NCI-H1092 treated with DMSO at 0.1 percent for 48 hours (cell line): ENCODE measurements at places on chromosomes 6 and 20.

DNA sequence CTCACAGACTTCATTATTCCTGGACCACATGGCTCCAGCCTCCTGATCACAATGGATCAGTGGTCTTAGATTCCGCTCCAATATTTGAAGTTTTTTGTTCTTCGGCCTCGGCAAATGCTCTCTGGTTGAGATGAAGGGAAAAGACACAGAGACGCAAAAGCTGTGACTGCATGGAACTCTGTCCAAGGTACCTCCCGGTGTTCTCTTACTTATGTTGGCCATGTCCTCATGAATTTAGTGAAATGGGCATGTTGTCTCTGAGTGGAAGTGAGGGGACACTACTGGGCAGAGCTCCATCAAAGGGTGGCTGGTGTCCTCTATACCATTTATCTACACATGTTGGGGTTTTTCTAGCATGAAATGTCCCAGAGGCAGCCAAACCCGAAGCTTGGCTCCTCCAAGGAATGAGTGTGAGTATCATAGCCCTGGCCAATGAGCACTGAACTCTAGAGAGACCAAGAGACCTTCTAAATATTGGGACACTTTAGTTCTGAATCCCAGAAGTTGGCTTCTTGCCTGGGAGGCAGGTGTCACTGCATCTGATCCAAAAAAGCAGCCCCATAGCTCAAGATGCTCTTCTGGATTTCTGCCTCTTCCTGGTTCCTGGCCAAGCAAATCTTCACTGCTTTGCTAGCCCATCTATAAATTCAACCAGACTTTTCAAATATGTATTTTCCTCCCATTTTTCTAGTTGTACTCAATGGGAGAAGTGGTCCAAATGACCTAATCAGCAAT lies 34.1 kb downstream of the HLA-G start:
- no peak for DNase-seq

DNA sequence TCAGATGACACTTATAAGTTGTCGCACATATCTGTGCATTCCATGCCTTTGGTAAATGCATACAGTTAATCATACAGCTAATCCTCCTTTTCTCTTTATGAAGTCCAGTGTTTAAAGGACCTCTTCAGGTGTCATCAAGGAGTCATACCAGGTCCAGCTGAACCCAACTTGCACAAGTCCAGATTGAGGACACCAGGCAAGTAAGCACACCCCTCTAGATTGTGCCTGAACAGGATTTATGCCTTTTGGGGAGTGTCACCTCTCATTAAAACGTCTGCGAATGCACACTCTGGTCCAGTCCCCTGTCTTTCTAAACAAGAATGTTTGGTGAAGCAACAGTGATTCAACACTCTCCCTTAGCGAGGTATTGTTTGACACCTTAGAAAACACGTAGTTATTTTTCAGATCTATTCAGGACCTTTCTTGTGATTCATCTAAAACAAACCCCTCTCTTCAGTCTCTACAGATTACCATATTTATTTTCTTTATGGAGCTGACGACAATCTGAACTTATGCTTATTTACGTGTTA lies 48.4 kb downstream of the C6orf15 start:
- no peak for DNase-seq

GRCh38 chr20:37316775-37317170 lies 27.3 kb downstream of the MANBAL start:
- no peak for DNase-seq

DNA sequence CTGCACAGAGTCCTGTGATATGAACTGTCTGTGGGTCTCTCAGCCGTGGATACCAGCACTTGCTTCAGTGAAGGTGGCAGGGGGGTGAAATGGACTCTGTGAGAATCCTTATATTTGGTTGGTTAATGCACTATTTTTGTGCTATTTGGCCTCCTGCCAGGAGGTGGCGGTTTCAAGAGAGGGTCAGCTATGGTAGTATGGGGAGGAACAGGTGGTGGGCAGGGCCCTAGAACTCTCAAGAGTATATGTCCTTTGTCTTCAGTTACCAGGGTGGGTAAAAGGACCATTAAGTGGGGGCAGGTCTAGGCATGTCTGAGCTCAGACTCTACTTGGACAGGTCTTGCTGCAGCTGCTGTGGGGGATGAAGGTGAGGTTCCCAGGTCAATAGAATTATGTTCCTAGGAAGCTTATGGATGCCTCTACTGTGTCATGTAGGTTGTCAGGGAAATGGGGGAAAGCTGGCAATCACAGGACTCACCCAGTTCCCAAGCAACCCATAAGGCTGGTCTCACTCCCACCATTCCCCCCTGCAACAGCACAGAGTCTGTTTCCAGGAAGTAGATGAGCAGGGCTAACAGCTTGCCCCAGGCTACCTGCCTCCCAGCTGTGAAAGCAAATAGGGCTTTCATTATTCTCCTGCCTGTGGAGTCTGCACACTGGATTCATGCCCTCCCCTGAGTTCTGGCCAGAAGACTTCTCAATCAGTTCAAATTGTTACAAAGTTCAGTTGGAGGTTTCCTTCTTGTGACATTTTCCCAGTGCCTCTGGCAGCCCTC lies 56.8 kb upstream of the PHIP start:
- no peak for DNase-seq

DNA sequence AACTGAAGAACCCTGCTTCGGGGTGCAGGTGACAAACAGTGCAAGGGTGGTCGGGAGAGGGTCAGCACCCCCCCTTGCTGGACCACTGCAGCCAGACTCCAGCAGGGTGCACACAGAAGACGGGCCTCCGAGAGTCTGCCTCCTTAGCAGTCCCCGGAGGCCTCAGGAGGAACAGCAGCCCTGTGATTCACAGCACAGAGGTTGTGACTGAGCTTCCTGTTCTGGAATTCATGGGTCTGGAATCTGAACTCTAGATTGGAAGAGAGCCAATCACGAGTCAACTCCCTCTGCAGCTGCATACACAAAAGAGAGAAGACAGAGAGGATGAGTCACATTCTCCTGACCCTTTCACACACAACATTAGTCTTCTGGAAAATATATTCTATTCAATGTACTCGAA lies 249.0 kb upstream of the OPRM1 start:
- DNase-seq = no peak
